ENCODE measurements at places on chromosomes 7 and 10. TPM values are rescaled to one million over a fixed set of nuclear protein-coding genes. Genes with fewer than 3 reads are reported as not detected.
A peak's percentile ranks its signal among the peaks of the same experiment; 100 is the strongest.

The MRPS33 gene
- total RNA-seq, result 35.4 TPM

DNA sequence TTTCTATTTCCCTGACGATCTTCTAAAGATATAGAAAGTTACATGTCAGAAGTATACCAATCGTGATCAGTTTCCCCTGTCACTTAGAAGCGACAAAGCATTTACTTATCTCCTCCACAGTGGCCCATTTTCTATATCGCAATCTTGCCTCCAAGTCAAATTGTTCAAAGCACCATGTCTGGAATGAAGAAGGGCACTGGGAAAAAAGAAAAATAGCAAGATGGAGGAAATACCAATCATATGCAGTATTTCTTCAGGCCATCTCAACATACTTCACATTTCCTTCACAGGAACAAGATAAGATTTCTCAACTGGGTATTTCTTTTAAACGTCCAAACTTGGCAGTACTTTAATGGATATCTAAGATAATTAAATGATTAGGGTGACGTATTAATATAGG, 63.3 kb upstream of the IL6 start:
- H3K4me3 ChIP-seq, result no peak overlapping the region
- DNase-seq, result no peak
- H3K27ac ChIP-seq, result no peak overlapping the region
- no peaks in the 10 kb centered on the region for H3K27me3 ChIP-seq
- no peaks in the 10 kb centered on the region for H3K36me3 ChIP-seq

The CALCR gene
- total RNA-seq, result not detected

GRCh38 chr10:9166770-9167169, 1112.3 kb downstream of the GATA3 start:
- no peaks in the 10 kb centered on the region for H3K4me1 ChIP-seq
- no peak overlapping the region for H3K27ac ChIP-seq
- H3K36me3 ChIP-seq, result no peaks in the 10 kb centered on the region
- DNase-seq, result no peak
- H3K27me3 ChIP-seq, result no peaks in the 10 kb centered on the region
- H3K4me3 ChIP-seq, result no peak overlapping the region

The DKK1 gene
- total RNA-seq, result 6.0 TPM

- H3K27ac ChIP-seq, result no peak overlapping the region
- H3K36me3 ChIP-seq, result peaks cover 24% of the 10 kb centered on the region
- H3K4me1 ChIP-seq, result peaks cover 3% of the 10 kb centered on the region
- no peaks in the 10 kb centered on the region for H3K27me3 ChIP-seq
- DNase-seq, result no peak
Observed at GRCh38 chr7:6619961-6620360, 4.6 kb downstream of the ZNF853 start.

The WEE2 gene
- total RNA-seq, result 0.09 TPM

DNA sequence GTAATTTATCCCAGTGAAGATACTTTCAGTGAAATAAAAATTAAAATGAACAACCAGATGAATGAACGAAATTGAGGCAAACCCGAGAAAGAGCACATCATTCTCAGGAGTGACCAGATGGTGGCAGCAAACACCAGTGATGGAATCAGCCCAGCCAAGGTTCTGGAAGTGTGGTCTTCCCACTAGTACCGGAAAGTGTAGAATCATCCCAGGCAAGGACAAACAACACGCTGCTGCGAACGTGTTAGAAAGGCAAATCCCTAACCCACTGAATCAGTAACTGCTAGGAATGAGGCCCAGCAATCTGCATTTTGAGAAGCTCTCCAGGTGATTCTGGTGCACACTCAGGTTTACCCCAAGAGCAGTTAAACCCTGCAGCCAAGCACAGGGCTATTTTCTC, 15.5 kb upstream of the SLC18A3 start:
- no peak overlapping the region for H3K27ac ChIP-seq
- no peaks in the 10 kb centered on the region for H3K4me1 ChIP-seq

DNA sequence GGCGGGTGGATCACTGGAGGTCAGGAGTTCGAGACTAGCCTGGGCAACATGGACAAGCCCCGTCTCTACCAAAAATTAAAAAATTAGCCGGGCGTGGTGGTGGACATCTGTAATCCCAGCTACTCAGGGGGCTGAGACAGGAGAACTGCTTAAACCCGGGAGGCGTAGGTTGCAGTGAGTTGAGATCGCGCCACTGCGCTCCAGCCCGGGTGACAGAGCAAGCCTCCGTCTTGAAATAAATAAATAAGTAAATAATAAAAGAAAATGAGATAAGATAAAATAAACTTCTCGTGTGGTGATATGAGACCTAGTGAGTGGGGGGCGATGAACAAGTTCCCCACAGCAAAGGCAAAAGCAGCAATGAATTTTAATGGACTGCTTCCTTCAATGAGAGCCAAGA, 33.6 kb upstream of the LMTK2 start:
- H3K27ac ChIP-seq, result no peak overlapping the region
- no peak overlapping the region for H3K4me3 ChIP-seq
- peaks cover 4% of the 10 kb centered on the region for H3K4me1 ChIP-seq
- no peaks in the 10 kb centered on the region for H3K27me3 ChIP-seq
- no peaks in the 10 kb centered on the region for H3K36me3 ChIP-seq

GRCh38 chr10:10865303-10865702, 152.4 kb upstream of the CELF2 start:
- H3K36me3 ChIP-seq, result no peaks in the 10 kb centered on the region
- no peak for DNase-seq
- H3K27me3 ChIP-seq, result no peaks in the 10 kb centered on the region
- H3K27ac ChIP-seq, result no peak overlapping the region
- no peaks in the 10 kb centered on the region for H3K4me1 ChIP-seq

DNA sequence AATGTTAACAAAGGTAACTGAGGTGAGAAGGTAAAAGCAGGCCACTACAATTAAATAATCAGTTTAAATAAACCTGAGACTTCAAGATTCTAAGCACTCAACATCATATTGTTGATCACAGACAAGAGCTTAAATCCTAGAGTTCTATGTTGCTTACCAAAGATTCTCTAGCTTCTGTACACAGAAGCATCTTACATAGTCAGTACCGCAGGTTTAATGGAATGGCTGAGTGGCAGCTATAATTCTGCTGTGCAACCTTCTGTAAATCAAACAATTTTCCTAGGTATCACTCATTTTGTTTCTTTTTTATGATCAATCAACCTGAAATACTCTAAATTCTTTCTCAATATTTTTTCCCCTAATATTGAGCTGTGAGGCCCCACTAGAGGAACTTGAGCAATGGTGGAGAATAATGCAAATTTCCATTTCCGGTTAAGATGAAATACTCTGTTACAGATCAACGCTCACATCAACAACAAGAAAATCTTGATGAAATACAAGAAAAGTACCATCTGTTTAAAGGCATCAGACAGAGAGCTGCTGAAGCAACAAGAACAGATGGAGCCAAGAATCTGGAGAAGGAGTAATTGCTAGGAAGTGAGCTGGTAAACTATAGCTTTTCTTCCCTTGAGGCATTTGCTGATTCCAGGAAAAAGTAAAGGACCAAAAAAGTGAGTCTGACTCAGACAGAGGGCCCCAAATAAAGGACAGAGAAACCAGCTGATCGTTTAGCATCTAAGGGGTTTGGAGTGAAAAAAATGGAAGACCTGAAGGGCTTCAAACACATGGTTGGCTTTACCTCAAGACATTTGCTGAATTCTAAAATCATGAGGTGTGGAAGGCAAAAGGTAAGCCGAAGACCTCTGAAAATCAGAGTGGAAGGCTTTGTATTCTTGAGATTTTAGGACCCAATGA, 22.6 kb downstream of the PNPLA8 start:
- DNase-seq, result peak; percentile 78
- no peak overlapping the region for H3K27ac ChIP-seq
- H3K27me3 ChIP-seq, result no peaks in the 10 kb centered on the region
- peaks cover 12% of the 10 kb centered on the region for H3K36me3 ChIP-seq
- H3K4me1 ChIP-seq, result no peaks in the 10 kb centered on the region
- no peak overlapping the region for H3K4me3 ChIP-seq

GRCh38 chr7:100585511-100586265, at the start of gene LRCH4:
Gene LRCH4 (minus strand): TSS chr7:100586129. CDS start chr7:100586100, 29 bp downstream.
- peak within 1 kb of the TSS; percentile 95 for H3K27ac ChIP-seq
- H3K4me1 ChIP-seq, result peaks cover 24% of the 10 kb centered on the region
- peak within 1 kb of the TSS; percentile 98 for H3K4me3 ChIP-seq
- H3K27me3 ChIP-seq, result no peaks in the 10 kb centered on the region
- peaks cover 10% of the 10 kb centered on the region for H3K36me3 ChIP-seq
- DNase-seq, result no peak

DNA sequence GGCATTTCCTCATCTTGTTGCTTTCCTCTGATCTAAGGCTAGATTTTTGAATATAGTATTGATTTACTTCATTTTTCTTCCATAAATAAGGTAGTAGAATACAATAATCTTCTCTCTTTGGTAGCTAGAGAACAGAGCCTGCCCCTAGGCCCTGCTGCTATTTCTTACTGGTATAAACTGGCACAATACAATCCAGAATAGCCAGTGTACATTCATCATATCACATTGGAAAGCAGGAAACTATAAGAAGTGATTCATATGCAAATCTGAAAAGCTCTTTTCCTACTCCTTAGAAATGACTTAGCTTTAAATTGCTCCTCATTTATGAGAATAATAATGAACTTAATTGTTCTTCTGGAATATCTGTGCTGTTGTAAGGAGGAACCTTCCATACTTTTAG, 100.2 kb downstream of the KCND2 start:
- H3K4me3 ChIP-seq, result no peak overlapping the region
- peak overlapping the region; percentile 39 for H3K27ac ChIP-seq
- no peak for DNase-seq
- H3K27me3 ChIP-seq, result no peaks in the 10 kb centered on the region
- no peaks in the 10 kb centered on the region for H3K36me3 ChIP-seq

GRCh38 chr7:12609561-12609960, 39.0 kb downstream of the SCIN start:
- H3K36me3 ChIP-seq, result no peaks in the 10 kb centered on the region
- DNase-seq, result no peak
- no peak overlapping the region for H3K27ac ChIP-seq
- H3K4me3 ChIP-seq, result no peak overlapping the region
- H3K4me1 ChIP-seq, result no peaks in the 10 kb centered on the region

- H3K27me3 ChIP-seq, result peaks cover 3% of the 10 kb centered on the region
- peaks cover 11% of the 10 kb centered on the region for H3K4me1 ChIP-seq
- H3K36me3 ChIP-seq, result no peaks in the 10 kb centered on the region
- no peak for DNase-seq
Observed at GRCh38 chr10:123903621-123904020, 12.0 kb upstream of the CPXM2 start.

GRCh38 chr10:2576892-2577291, 490.5 kb upstream of the PFKP start:
- no peaks in the 10 kb centered on the region for H3K27me3 ChIP-seq
- H3K4me1 ChIP-seq, result no peaks in the 10 kb centered on the region
- no peaks in the 10 kb centered on the region for H3K36me3 ChIP-seq
- H3K4me3 ChIP-seq, result no peak overlapping the region

DNA sequence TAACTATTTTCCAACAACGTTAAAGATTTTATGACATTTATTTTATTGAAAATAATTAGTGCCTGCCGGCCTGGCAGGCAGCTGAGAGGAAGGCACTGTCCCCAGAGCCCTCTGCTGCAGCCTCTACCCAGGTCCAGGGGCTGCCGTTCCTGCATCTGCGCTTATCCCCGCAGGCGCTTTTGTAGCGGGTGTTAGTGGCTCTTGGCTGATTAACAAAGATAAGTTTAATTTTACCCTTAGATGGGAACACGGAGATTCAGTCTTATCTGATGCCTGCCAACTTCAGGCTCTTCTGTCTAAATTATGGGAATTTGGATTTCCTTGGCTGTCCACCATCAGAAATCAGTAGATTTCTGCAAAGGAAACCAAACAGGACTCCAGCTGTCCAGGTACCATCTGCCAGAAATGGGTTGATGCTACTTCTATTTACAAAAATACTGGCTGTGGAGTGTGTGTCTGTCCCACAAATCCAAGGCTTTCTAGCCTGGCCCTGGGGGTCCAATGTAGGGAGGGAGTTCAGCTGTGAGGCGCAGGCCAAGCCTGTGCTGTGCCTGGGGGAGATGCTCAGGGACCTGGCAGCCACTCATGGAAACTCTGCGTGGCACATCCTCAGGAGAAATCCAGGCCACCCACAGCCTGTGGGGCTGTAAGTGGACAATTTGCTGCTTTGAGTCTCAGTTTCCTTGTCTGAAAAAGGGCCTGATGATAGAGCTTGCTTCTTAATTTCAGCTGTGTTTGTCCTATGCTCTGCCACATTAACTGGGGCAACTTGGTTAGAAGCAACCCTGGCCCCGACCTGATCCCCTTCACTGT, 62.0 kb upstream of the IGFBP3 start:
- no peak overlapping the region for H3K27ac ChIP-seq
- H3K27me3 ChIP-seq, result no peaks in the 10 kb centered on the region
- H3K4me3 ChIP-seq, result no peak overlapping the region
- H3K36me3 ChIP-seq, result no peaks in the 10 kb centered on the region
- H3K4me1 ChIP-seq, result peaks cover 8% of the 10 kb centered on the region

DNA sequence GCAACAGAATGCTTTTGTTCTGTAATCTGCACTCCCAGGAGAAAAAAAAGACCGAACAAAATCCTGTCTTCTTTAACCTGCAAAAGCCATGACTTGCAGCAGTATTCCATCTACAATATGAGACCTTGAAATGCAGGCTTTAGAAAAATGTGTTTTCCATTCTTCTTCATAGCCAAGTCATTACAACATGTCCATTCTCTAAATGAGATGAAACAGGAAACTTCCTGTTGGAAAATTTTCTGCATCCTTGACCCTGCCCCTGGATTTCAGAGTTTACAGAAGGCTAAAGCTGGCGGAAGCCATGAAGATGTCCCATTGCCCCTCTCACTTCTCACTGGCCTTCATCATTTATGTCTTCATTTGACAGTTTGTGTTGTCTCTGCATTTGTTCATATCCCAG, 546.4 kb downstream of the TNS3 start:
- no peaks in the 10 kb centered on the region for H3K36me3 ChIP-seq
- no peak for DNase-seq
- H3K27ac ChIP-seq, result no peak overlapping the region
- H3K4me3 ChIP-seq, result no peak overlapping the region
- H3K27me3 ChIP-seq, result no peaks in the 10 kb centered on the region

The TMEM196 gene
- total RNA-seq, result not detected

The ZNF438 gene
- total RNA-seq, result 6.0 TPM

The GDF2 gene
- total RNA-seq, result 3.5 TPM

DNA sequence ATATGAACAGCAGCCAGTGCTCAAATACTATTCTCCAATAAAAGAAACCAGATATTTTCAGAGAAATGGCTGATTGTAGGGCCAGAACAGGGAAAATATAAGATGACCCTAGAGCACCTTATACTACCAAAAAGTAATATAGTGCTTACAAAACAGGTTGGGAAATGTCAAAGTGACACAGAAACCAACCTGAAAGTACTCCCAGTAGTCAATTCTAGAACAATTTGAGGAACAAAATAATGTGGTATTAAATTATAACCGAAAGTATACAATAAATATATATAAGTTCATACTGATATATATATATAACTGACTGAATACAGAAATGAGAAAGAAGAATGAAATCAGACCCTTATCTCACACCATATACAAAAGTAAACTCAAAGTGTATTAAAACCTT, 657.2 kb upstream of the PHF14 start:
- no peak for DNase-seq
- no peaks in the 10 kb centered on the region for H3K4me1 ChIP-seq
- H3K36me3 ChIP-seq, result no peaks in the 10 kb centered on the region
- no peak overlapping the region for H3K27ac ChIP-seq
- no peak overlapping the region for H3K4me3 ChIP-seq

DNA sequence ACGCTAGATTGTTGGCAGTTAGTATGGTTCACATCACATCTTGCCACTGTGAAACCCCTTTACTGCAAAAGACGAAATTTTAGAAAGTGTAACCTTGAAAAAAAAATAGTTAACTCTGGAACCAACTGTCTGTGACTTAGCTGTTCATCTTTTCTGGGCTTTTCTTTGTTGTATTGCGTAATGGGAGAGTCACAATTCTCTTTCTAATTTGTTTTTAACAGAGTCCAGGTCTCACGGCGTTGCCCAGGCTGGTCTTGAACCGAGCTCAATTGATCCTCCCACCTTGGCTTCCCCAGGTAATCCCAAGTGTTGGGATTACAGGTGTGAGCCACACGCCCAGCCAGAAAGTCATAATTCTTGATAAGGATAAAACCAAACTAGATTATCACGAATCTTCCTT, 14.5 kb downstream of the UBE3C start:
- H3K36me3 ChIP-seq, result no peaks in the 10 kb centered on the region
- no peak overlapping the region for H3K4me3 ChIP-seq

The MKI67 gene
- 63.6 TPM for total RNA-seq

All from cardiac muscle cell (in vitro differentiated cells and primary cell).